ENCODE measurements at places on chromosomes 2 and 18.

- no peak for DNase-seq
Observed at GRCh38 chr2:195818106-195818505, 161.1 kb downstream of the SLC39A10 start.

DNA sequence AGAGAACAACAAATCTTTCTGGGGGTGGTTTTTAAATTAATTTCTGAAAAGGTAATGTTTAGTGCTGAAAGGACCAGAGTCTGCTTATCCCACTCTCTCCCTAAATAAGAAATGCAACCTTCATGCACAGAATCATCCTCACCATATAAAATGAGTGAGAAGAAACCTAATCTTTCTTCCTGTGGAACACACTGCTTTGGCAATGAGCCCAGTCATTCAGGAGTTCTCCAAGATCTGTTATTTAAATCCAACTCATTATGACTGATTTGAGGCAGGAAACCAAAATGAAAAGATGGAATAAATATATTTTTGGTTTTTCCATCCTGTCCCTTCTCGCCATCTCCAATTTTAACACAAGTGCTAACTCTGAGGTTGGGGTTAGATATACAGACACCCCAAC is 228.3 kb downstream of the SRBD1 start:
- peak; percentile 8 for DNase-seq

DNA sequence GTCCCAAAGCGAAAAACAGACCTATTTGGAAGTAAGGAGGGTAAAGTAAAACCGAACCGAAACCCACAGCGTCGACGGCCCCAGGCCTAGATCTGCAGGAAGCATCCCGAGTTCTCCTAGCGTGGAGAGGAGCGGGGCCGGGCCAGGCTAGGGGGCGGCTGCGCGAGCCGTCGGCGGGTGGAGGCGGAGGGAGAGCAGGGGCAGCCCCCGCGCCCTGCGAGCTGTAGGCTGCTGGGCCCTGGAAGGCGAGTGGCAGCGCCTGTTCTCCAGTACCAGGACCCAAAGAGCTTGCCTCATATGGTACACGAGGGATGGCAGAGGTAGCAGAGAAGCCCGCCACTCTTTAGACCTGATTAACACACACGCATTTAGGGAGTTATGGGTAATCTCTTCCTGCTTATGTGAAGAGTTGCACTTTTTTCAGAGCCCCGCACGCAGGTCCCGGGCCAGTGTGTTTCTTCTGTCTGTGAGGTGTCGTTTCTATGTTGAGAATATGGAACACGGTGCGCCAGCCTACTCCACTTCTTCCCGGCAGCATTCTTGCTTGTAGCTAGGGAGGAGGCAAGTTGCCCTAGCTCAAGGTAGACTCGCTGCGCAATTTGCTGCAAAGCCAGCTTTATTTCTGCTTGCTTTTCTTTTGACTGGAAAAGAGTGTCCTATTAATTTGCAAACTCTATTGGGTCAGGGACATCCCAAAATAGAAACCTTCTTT is 71.1 kb downstream of the ARHGEF33 start:
- no peak for DNase-seq

- DNase-seq: no peak
Observed at GRCh38 chr18:79640064-79640672, 39.4 kb upstream of the CTDP1 start.

- no peak for DNase-seq
Observed at GRCh38 chr2:228263156-228263555, 81.7 kb upstream of the SPHKAP start.

DNA sequence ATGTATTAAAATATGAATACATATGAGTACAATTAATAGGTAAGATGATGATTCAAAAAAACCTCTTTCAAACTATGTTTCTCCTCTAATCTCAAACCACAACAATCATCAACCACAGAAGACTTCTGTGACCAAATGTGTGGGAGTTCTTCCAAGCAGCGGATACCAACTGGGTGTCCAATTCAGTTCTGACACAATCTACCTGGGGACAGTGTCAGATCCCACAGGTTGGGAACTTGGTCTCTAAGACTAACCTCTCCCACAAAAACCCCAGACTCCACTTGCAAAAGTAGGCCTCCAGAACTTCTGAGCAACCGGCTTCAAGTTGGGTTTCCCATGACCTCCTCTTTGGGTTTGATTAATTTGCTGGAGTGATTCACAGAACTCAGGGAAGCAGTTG is 26.9 kb downstream of the FASTKD1 start:
- DNase-seq: no peak

GRCh38 chr18:72692086-72692485 is 147.9 kb upstream of the CBLN2 start:
- no peak for DNase-seq

- no peak for DNase-seq
Observed at GRCh38 chr18:3848316-3848715, 398.3 kb downstream of the TGIF1 start.

GRCh38 chr2:194105358-194105757 is 1551.7 kb upstream of the SLC39A10 start:
- no peak for DNase-seq

DNA sequence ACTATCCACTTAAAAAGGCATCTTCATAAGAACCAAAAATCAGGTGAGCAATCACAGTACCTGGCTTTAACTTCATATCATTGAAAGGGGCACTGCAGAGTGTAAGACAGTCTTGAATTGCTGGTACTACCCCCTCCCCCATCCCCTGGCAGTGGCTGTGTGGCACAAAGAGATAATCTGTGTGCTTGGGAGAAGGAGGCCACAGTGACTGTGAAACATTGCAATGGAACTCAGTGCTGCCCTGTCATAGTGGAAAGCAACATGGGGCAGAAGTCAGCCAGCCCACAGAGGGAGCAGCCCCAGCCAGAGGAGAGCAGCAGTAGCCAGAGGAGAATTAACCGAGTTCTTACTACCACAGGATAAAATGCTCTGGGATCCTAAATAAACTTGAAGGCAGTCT is 45.3 kb upstream of the UGP2 start:
- no peak for DNase-seq

DNA sequence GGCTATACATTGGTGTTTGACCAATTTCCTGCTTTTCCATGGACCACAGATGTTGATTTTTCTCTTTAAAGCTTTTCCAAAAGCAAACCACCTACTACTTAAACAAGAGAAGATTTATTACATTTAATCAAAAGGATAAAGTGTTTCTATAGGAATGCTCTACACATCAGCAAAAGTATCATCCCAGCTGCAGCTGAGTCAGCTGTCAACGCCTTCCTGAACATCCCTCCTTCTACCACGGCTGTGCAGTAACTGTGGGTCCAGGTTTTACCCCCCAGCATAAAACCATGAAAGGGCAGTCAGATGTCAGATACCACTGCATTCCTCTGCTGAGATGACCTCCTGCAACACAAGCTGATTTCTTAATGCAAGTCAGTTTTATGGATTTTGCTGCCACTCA is 524.5 kb upstream of the MEX3C start:
- DNase-seq: no peak

GRCh38 chr2:218386505-218387368 is 4.7 kb downstream of the SLC11A1 start:
- DNase-seq: no peak

GRCh38 chr2:140842110-140842509 is 1288.7 kb downstream of the LRP1B start:
- no peak for DNase-seq

DNA sequence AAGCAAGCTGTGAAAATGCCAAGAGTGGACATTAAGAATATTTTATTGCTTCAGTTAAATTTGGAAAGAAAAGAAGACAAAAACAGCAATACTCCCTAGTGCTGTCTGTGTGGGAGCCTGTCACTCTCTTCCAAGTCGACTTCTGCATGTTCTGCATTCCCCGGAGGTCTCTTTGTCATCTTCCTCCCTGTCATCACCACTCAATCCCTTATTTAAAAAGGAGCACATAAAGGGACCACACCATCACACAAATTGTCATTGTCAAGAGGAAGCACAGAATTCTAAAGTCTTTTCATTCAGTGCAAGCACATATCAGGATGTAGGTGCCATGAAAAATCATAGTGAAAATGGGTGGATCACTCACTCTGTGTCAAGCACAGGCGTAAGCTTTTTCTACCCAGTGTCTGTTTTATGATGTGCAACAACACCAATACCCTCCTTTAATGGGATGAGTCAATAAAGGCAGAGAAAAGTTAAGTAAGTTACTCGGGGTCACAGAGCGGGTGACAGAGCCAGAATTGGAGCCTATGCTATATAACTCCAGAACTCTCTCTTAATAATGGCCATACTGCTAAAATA is 222.4 kb upstream of the HNMT start:
- no peak for DNase-seq

GRCh38 chr2:235498541-235498940 is 4.7 kb downstream of the AGAP1 start:
- no peak for DNase-seq

- no peak for DNase-seq
Observed at GRCh38 chr2:26412091-26412673, 10.5 kb downstream of the DRC1 start.

GRCh38 chr2:237213315-237214022 is 127.8 kb downstream of the COPS8 start:
- DNase-seq: peak; percentile 23

DNA sequence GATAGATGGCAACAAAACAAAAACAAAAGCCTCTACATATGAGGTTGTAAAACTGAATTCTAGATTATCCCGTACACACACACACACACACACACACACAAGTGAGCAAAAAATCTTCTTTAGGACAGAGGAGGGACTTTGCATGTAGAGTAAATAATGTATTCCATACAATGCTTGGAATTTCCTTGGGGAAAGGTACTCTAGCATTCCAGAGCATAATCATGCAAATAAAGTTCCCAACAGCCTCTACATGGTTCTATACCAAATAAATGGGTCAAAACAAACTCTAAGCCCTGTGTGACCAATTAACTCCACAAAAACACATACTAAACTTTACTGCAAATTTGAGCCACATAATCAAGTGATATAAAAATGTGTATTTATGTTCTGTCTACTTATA is 191.4 kb downstream of the RBM43 start:
- no peak for DNase-seq

- DNase-seq: no peak
Observed at GRCh38 chr2:45990131-45990530, 307.1 kb upstream of the EPAS1 start.

DNA sequence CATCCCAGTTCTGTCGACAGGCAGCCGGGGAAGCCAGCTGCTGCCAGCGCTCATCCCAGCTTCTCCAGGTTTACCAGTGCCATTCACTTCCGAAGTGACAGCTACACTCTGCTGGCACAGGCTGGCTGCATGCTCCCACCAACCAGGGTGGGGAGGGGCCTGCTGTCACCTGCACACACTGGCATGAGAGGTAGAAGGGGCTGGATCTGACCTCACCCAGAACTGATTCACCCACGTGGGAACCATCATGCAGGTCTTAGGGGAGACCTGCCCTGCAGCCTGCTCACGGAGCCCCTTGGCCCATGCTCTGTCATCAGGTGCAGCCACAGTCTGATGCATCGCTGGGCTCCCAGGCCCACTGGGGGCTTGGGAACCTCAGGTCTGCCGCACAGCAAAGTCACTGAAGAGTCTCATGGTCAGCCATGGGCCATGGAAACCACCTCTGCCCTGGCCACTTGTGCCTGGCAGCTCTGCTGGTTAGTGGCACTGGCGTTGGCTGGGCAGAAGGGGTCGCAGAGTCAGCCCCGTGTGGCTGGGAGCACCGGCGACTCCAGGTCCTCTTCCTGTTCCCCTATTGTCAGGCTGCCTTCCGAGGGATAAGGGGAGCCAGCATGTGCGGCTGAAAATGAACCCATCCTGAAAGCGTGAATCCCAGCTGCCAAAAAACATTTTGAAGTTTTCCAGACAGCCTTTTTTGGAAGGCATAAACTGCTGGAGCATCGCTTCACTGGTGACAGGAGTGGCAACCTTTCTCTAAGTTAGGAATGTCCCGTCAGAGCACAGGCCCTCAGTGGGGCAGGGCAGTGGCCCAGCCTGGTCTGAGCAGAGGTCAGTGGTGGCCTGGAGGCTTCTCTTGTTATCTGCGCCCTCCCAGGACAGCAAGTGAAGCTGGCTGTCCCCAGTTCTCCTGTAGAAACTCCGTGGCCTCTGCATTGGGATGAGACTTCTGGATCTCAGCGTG is 157.8 kb downstream of the SEPTIN10 start:
- no peak for DNase-seq

GRCh38 chr2:188984065-188984491 is 9.9 kb downstream of the COL3A1 start:
- DNase-seq: no peak

GRCh38 chr2:162972383-162972782 is 133.8 kb upstream of the KCNH7 start:
- DNase-seq: no peak

DNA sequence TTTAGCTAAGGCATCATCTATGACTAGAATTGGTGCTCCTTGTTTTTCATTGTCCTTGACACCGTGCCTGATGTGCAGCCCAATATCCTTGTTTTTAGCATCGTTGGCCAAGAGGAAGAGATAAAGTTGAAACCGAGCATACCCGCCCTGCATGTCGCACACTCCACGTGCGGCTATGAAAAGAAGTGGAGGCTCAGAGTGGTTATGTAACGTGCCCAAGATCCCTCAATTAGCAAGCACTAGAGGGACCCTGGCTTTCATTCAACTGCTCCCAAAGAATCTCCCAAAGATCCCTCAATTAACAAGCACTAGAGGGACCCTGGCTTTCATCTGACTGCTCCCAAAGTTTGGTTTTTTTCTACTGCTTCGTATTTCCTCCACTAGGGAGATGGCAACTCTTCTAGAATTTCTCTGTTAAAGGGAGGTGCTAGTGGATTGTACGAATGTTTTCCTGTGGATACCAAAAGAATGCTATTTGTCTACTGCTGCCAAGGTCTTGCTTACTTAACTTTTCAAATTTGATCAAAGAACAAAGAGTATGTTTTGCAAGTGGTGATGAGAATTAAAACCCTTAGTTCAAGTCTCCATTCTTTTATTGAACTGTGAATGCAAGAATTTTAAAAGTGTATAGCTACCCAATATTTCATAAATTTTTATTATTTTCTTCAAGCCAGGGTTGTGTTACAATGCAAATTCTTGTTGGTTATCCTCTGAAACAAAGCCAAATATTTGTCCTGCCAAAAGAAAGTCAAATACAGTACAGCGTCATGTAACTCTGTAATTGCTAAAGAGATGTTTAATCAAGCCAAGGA is 92.1 kb downstream of the AOX1 start:
- DNase-seq: no peak

DNA sequence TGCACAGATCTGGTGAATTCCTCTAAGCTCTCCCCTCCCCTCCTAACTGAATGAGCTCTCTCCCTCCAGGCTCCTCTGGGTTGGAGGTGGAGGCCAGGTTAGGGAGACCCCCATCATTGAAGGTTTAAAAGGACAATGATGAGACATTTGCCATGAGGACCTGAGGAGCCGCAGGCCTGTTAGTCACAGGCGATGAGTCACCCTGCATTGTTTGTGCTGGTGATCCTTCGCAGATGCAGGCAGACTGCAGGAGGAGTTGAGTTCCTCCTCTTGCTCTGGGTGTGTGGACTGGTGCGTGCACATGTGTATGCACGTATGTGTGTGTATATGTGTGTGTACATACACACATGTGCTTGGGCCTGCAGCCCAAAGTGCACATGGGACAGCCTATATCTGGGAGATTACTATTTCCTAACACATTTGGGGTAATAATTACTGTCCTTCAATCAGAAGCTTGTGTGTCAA is 42.0 kb downstream of the MCFD2 start:
- DNase-seq: peak; percentile 83

- DNase-seq: peak; percentile 57
Observed at GRCh38 chr2:54669677-54670484, 53.6 kb upstream of the EML6 start.

- DNase-seq: no peak
Observed at GRCh38 chr2:10311736-10312135, 9.0 kb downstream of the HPCAL1 start.

- no peak for DNase-seq
Observed at GRCh38 chr2:169426069-169426663, 53.1 kb upstream of the BBS5 start.

- no peak for DNase-seq
Observed at GRCh38 chr2:288758-289361, 969 bp upstream of the ALKAL2 start.

- no peak for DNase-seq
Observed at GRCh38 chr2:219616550-219616949, 10.9 kb upstream of the SLC4A3 start.

Data from foreskin keratinocyte (primary cell).